ENCODE measurements at places on chromosomes 7 and 10.
A peak's percentile ranks its signal among the peaks of the same experiment; 100 is the strongest.

- peak; percentile 51 for DNase-seq
These were observed 18.5 kb downstream of the MYH16 start for GRCh38 chr7:99290980-99291607.

DNA sequence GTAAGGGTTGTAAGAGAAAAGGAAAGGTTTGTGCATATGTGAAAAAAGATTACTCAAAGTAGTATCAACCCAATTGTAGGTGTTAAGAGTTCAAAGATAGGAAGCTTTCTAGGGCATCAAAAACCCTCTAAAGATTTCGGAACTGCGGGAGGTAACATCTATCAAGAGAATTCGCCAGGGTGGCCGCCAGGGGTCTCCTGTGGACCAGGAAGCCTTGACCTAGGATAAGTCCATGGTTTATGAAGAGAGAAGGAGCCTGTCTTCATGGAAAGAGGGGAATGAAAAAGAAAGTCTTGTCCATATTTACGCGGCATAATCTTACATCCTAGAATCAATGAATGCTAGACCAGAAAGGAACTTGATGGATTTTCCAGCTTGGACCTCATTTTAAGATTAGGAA is 140.7 kb upstream of the CALCR start:
- no peak for DNase-seq

GRCh38 chr7:3747467-3747866 is 446.4 kb downstream of the SDK1 start:
- no peak for DNase-seq

DNA sequence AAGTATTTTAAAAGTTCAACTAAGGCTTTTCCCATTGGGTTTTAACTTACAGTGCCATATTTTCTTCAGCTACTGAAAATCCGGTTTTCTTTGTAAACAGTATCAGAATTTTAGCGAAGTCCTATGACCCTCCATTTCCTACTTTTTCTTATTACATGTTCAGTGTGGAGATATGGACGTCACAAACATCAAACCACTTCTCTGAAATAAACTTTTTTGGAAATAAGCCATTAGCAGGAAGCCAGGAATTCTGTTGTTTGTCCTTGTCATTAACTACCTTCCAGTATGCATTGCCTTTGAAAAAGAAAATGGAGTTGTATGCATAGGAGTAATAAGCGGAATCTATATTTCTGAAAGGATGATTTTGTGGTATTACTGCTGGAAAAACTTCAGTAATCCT is 9.1 kb downstream of the MMP21 start:
- no peak for DNase-seq

- peak; percentile 20 for DNase-seq
These were observed 45.3 kb upstream of the GTF2I start for GRCh38 chr7:74612015-74612829.

DNA sequence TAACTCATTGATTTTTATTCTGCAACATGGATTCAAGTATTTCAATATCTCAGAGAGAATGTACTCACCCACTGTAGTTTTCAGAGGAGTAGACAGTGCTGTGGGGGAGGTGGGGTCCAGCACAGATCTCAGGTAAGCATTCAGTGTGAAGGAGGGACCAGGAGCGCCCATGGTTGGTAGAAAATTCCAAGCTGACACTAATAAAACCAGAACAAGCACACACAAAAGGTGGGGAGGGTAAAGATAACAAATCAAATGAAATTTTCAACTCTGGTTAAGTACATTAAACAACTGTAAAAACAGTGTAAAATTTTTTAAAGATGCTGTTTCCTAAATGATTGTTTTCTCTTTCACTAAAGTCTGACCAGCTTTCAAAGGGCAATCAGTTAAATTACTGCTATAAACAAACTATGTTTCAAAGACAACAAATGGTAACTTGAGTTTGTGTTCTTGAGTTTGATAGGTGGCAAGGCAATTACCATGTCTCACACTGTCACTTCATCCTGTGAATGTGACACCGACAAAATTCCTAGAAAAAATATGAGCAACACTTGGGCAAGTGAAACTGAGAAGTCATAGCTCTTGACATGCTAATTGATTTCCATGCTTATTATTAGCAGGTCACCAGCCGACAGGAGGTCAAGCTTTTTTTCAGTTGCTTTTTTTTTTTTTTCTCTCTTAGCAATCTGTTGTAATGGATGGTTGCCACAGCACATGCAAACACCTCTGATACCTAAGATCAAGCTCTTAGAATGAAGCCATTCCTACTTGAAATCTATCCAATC is 205.8 kb upstream of the SLC26A5 start:
- DNase-seq, result no peak

DNA sequence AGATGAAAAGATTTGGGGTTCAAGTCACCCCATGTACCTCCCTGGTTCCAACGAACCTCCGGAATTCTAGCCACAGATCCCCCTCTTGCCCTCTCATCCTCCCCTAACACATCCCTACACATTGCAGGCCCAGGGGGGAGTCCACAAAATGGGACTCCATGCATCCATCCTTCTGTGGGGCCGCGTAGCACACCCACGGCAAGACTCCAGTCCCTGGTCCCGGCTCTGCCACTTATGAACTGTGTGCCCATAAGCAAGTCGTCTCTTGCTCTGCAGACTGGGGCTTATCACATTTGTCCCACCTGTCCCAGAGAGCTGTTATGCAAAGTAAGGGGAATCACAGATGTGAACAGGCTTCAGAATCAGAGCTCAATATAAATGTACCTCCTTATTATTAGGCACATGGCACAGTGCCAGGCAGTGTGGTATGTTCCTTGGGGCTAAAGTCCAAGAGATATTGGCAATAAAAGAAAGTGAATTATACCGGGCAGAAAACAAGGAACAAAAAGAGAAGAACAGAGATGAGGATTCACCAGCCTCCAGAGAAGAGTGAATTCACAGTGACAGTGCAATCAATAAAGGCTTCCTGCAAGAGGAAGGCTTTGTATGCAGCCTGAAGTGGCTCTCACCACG is 73.9 kb downstream of the KCNMA1 start:
- DNase-seq, result no peak

DNA sequence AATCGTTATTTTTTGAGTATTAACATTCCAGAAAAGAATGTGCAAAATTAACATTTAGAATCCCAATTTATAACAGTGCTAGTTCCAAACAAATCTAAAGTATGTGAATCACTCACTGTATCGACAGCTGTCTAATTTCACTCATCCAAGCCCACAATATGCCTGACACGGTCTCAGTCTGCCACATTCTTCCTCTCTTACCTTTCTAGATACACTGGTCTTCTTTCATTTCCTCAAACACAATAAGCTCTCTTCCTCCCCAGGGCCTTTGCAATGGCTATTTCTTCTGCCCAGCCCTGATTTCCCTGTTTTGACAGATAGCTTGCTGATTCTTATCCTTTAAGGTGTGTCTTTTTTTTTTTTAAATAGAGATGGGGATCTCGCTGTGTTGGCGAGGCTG is 48.8 kb downstream of the UBE2H start:
- no peak for DNase-seq

DNA sequence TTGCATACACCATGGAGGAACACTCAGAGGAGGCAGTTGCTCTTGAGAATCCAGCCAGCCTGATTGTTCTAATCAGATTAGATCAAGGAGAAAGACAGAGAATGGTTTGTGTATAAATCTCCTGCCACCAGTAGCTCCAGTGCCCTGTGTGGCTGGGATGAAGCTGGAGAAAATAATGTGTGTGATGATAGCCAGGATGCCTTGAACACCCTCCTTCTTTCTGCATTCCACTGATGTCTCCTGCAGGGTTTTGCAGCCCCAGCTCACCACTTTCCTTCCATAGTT is 614.7 kb upstream of the FOXK1 start:
- DNase-seq, result no peak

- DNase-seq, result no peak
These were observed 27.4 kb upstream of the GOLGA7B start for GRCh38 chr10:97822261-97822687.

DNA sequence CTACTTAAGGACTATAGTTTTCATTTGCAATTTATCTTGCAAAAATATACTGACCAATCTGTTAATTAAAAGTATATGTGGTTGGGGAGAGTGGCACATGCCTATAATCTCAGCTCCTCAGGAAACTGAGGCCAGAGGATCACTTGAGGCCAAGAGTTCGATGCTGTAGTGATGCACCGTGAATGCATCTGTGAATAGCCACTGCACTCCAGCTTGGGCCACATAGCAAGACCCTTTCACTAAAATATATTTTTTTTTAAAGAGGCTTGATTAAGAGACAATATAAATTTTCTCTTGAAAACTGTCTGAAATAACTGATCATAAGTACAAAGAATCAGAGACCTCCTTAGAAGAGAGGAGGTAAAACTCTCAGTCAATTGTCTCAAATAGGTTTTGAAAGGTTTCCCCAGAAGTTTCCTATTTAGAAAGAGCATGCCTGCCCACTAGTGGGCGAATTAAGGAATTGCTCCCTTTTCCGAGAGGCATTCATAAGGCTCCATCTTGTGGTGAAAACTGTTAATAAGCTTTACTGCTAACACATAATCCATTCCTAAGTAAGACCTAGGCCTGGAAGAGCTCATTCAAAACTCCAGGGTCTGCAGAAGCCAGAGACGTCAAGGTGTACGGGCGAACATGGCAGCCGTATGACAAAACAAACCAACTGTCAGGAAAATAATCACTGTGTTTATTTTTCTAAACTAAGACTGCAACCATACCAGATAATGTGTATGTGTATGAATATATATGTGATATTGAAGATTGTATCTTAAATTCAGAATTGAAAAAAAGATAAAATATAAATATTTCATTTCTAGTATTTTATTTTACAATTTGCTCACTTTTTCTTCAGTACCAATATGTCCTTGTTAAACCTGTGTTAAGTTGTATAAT is 6.8 kb upstream of the TAS2R40 start:
- peak; percentile 77 for DNase-seq

Measured in NCI-H510A treated with DMSO at 0.1 percent for 48 hours (cell line).